ENCODE measurements at places on chromosomes 13 and 19.
A peak's percentile ranks its signal among the peaks of the same experiment; 100 is the strongest.

- DNase-seq, result no peak
Measured at GRCh38 chr19:33960566-33960965, 163.9 kb downstream of the KCTD15 start.

DNA sequence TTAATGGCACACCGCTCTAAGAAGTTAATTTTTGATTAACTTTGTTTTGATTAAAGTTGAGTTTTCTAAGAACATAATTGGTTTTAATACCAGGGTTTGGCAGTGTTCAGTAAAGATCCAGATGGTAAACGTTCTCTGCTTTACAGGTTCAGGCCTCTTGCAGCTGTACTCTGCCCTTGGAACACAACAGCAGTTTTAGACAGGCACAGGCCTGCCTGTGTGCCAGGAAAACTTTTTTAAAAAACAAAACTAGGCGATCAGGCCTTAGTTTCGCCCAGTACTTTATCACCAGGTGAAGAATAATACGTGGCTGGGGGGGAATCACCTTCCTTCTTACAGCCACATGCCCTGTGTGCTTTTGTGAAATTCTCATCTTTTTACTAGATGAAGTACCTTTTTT, 38.0 kb upstream of the TEX29 start:
- DNase-seq, result no peak

- peak; percentile 24 for DNase-seq
Measured at GRCh38 chr19:53158119-53158656, 665 bp downstream of the ZNF347 start.

DNA sequence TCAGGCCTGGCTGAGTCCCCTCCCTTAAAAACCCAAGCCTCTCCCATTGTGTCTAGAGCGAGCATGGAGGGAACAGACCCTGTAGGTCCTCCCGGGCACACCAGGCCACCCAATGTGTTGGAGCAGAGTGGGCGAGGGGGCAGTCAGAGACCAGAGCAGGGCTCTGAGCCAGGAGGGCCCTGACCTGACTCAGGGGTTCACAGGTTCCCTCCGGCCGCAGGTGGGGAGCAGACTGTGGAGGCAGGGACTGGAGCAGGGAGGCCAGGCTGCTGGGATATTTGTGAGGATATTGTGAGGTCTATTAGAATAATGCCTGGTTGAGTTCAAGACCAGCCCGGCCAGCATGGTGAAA, 1.6 kb upstream of the TYROBP start:
- no peak for DNase-seq
